NCI-H446 treated with DMSO at 0.1 percent for 48 hours (cell line): ENCODE measurements at places on chromosomes 11 and 22.

DNA sequence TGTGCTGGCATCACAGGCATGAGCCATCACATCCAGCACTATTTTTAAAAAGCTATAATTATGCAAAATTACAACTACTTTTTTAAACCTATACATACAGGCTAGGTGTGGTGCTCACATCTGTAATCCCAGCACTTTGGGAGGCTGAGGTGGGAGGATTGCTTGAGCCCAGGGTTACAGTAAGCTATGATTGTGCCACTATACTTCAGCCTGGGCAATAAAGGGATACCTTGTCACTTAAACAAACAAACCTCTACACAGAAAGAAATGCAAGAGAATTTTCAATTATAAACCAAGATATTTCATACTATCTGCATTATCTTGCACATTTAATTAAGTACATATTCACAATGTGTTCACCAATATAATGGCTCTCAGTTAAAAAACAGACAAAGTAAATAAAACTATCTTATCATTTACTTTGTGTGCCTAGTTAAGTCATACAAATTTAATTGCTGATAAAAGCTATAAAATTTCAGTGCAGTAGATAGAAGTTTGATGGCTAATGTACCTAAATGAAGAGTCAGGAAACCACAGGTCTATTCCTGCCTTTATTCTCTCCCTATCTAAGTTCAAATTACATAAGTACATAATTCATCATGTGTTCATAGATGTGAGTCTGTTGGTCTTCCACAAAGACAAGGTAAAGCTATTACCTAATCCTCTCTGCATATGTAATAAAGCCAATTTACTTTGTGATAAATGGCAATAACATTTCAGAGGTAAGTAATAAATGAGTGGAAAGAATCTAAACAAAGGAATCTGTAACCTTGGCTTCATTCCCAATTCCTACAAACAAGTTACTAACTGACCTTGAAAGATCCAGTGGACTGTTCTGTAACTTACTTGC is 9.0 kb upstream of the RDX start:
- no peak for DNase-seq

DNA sequence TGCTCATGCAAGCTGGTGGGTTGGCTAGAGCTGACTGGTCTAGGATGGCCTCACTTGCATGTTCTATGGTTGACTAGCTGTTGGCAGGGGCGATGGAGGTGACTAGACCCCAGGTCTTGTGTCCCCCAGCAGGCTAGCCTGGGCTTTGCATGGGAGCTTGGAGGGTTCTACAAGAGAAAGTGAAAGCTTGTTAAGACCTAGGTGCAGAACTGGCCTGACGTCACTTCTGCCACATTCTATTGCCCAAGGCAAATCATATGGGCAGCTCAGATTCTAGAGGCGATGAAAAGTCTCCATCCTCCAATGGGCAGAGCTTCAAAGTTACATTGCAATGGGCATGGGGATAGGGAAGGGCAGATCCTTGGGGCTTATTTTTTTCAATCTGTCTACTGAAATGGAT is 170.9 kb downstream of the MIAT start:
- no peak for DNase-seq

- no peak for DNase-seq
Observed at GRCh38 chr22:47054231-47055072, 292.0 kb downstream of the TBC1D22A start.

DNA sequence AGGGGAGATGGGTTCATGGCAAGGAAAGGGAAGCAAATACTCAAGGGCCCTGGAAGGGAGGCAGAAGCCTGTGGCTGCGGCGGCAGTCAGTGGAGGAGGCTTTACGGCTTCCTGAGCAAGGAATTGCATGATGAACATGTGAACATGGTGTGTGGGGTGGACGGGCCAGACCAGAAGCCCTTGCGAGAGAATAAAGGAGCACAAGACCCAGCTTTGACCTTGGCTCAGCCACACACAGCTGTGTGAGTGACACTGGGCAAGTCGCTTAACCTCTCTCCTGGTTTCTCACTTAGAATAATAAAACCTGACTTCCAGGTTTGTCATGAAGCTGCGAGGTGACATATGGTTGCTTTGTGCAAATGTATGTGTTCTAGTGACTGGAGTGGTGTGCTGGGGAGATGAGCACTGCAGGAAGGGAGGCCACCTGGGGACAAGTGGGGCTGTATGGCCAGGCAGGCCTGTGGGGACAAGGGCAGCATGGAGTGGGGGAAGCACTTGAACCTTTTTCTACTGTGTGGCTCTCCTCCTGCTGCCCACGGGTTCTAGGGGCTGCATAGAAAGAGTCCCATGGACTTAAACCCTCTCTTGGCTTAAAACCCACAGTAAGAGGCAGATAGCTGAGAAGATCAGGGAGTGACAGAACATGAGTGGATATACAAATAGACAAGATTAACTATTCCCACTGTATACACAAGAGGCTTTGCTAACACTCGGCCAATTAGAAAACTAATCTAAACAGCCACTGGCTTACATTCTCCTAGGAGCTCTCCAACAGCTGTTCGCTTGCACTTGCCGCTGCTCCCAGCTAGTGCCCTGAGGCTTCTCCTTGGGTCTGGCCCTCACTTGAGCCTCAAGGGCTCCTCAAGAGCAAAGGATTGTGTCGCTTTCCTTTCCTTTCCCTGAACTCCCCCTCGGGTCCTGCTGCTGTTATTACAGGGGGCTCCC is 67.3 kb upstream of the CDON start:
- no peak for DNase-seq

DNA sequence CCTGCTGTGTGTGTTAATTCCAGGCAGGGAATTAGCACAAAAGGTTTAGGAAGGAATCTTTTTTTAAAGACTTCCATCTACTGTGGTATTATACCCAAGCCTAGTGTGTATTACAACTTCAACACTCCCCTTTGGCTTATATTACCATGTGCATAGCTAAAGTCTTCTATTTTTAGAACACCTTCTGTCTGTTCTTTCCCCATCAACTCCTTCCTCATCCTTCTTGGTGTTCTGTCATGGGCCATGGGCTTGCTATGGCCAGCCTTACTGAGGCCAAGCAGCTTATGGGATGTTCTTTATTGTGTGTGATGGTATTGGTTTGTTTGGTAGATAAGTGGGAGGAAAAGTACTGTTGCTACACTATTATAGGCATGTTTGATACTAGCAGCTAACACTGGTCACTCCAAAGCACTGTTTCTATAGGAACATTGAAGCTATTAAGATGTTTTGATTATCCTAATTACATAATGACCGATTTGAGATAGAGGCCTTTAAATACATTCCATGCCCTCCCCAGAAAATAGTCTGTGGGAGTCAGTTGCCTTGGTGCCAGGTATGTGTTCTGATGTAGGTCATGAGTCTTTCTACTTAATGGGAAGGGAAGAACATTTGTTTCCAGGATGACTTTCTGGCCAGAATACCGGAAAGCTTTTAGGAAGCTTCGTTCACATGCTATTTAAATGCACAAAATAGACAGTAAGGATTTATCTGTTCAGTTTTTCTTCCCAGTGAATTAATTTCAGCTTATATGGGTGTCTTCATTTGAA is 16.5 kb downstream of the MCAM start:
- DNase-seq, result no peak
